ENCODE measurements at places on chromosomes 11 and 22. TPM values are rescaled to one million over a fixed set of nuclear protein-coding genes. Genes with fewer than 3 reads are reported as not detected.
A peak's percentile ranks its signal among the peaks of the same experiment; 100 is the strongest.

The PDE3B gene
- 6.4 TPM for polyA plus RNA-seq

The XKR3 gene
- polyA plus RNA-seq, result not detected

The PTPN5 gene
- polyA plus RNA-seq, result 1.1 TPM

The DPAGT1 gene
- polyA plus RNA-seq, result 77.3 TPM

The AAMDC gene
- polyA plus RNA-seq, result 157 TPM

The RIN1 gene
- polyA plus RNA-seq, result 4.8 TPM

The DBX1 gene
- polyA plus RNA-seq, result not detected

The SORL1 gene
- 6.4 TPM for polyA plus RNA-seq

The SLN gene
- 3.1 TPM for polyA plus RNA-seq

The GSTT2 gene
- 5.1 TPM for polyA plus RNA-seq

The HBG2 gene
- polyA plus RNA-seq, result 0.54 TPM

The RAG2 gene
- 0.84 TPM for polyA plus RNA-seq

The BAIAP2L2 gene
- polyA plus RNA-seq, result 1.2 TPM

The LYVE1 gene
- not detected for polyA plus RNA-seq

- peak; percentile 6 for DNase-seq
Measured at GRCh38 chr22:28369854-28370253, 309.8 kb downstream of the TTC28 start.

GRCh38 chr11:2534957-2535672 is 90.3 kb downstream of the KCNQ1 start:
- DNase-seq, result no peak

DNA sequence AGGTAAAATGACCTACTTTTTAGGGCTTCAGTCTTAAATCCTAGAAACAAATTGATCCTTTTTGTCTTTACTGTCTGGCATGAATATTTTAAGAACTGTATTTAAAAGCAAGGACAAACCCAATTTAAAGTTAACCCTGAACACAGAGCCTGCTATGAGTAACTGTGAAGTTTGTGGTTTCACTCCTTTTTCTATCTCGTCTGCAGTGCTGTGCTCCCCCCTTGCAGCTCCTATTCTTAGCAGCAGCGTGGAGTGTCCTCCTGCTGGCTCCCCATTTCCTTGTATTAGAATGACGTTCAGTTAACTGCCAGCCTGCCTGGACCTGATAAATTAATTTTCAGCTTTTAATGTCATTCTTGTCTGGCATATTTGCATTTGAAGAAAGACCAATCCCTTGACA is 40.0 kb upstream of the LRRC4C start:
- no peak for DNase-seq

GRCh38 chr11:31813391-31814175 is 2.5 kb upstream of the PAX6 start:
- DNase-seq, result no peak

DNA sequence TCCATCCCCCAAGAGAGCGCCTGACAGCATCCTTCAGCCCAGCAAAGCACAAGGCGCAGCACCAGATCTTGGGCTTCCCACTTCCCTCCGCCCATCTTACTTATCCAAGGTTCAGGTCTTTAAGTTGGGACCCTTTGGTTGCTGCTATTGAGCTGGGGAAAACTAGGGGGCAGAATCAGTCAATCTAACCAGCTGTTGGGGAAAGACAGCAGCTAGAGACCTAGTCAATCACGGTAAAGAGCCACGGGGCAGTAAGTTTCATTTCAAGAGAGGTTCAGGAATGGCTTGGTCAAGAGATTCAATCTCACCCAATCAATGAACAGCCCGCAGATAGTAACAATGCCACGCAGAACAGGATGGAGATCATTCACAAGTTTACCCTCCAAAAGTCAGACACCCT is 1.7 kb downstream of the ABTB2 start:
- DNase-seq, result no peak

GRCh38 chr11:91796999-91797398 is 427.6 kb upstream of the FAT3 start:
- no peak for DNase-seq

- DNase-seq, result no peak
Measured at GRCh38 chr11:115707180-115707905, 203.1 kb upstream of the CADM1 start.

DNA sequence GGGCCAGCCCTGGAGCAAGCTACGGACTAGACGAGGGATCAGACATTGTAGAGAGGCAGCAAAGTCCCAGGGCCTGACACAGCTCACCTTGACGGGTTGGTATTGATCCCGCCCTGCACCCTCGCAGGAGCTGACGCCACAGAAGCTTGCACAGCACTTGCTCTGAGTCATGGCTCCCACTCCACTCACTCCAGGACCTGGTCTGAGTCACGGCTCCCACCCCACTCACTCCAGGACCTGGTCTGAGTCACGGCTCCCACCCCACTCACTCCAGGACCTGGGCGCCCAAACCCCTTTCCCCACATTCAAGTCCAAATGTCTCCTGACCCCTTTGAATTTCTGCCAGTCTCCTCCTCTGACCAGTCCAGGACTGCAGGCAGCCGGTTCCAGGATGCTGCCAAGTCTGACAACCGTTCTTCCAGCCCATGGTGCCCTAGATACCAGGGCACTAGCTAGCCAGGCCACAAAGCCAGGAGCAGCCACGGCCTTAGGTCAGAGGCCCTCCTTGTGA is 6.0 kb upstream of the PNPLA5 start:
- peak; percentile 30 for DNase-seq

GRCh38 chr22:40335358-40335757 is 10.9 kb upstream of the ADSL start:
- DNase-seq, result no peak

DNA sequence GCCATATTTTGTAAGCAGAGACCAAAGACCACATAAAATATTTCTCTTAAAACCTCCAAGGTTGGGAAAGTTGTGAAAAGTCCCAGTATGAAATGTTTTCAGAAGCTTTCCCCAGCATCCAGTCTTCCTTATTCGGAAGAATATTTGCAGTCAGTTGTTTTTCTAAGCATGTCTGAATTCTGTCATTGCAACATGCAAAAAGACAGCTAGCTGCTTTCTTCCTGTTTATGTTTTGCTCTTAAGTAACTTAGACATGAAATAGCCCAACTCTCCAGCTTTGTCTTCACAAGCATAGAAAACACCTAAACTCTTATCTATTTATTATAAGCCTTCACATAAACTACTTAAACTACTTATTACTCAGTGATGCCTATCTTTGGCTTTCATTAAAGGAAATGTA is 57.9 kb upstream of the MMP13 start:
- DNase-seq, result no peak

DNA sequence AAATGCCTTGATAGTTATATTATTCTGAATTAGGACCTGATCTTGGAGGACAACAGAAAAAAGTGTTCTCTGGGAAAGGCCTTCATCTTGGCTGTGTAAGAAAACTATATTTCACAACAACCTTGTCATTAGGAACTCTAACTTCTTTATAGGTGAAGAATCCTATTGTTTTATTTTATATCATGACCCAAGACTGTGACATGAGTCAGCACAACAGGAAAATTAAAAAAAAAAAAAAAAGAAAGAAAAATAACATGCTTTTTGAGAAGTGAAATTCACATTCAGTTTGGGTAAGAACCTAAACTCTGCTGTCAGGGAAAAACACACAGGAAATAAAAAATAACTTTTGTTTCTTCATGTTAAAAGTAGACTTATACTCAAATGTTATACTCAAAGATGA is 11.7 kb upstream of the FOLR2 start:
- DNase-seq, result no peak

- peak; percentile 37 for DNase-seq
Measured at GRCh38 chr11:125807909-125808308, 20.0 kb downstream of the PATE3 start.

GRCh38 chr22:38305471-38306448 is 11.5 kb downstream of the CSNK1E start:
- DNase-seq, result no peak

DNA sequence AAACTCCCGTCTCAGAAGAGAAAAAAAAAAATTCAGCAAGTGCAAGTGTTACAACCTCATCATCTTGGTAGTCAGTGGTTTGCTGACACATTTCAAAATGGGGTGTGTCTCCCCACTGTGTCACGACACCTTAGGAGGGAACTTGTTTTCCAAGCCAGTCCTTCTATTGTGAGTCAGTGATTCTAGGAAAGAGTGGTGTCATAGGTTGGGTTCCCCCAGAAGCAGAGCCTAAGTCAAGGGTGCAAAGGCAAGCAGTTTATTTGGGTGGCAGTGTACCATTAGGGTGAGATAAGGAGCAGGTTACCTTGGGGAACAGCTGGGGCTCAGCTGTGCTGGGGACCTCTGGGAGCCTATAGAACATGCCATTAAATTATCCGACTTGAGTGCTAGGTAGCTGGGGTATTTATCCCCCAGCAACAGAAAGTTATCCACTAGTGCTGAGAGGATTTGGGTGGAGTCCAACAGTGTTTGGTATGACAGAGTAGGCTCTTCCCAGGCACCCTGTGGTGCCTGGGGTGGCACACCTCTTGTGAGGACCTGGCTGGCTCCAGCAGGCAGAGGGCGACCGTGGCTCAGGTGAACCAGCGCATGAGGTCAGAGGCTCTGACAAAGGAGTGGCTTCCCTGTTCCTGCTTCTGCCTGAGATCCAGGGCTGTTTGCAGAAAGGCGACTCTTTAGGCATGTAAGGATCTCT is 41.7 kb downstream of the KIAA1671 start:
- no peak for DNase-seq

DNA sequence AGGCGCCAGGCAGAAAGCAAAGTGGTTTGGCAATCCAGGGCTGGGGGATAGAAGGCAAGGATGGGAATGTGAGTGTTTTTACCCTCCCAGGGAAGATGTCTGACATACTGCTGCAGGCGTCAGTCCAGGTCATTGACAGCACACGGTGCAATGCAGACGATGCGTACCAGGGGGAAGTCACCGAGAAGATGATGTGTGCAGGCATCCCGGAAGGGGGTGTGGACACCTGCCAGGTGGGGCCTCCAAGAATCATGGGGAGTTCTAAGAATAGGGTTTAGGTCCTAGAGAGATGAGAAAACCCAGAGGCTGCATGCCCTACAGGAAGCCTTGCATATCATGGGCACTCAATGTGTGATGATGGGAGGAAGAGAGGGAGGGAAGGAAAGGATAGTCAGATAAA is 28.3 kb upstream of the SMIM35 start:
- DNase-seq, result no peak

GRCh38 chr11:113538451-113539412 is 63.5 kb upstream of the DRD2 start:
- no peak for DNase-seq

GRCh38 chr11:47940904-47941649 is 39.3 kb upstream of the PTPRJ start:
- no peak for DNase-seq

DNA sequence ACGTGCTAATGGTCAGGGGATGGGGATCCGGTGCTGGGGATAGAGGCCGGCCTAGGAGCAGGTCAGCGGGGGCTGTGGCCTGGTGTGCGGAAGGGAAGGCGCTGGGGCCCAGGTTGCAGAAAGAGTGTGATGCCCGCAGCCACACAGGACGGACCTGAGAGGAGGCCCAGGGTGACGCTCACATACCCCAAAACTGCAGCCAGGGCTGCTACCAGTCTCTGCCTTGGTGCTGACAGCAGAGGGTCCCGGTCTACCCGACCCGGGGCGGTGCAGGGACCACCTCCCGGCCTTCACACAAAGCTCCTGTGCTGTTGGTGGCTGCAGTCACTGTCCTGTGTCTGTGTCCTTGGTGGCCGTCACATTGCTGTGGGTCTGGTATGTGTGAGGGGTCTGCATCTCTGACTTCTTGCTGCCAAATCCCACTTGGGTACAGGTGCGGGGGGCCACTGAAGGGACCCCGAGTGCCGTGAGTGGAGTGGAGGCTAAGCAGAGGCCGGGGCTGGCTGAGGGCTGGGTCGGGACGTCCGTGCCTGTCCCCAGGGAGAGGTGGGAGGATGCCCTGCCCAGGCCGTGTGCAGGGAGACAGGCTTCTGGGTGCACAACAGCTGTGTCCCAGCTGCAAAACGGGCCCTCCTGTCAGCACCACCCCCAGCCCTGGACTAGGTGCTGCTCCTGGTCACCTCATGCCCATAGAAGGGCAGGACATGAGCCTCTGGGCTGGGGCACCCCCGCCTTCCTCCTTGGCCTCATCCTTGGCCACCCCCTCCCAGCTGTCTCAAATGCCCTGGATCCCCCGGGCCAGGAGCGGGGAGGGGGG is 1.5 kb downstream of the LSP1 start:
- no peak for DNase-seq

GRCh38 chr22:22508274-22509176 is at the start of gene ZNF280B:
ZNF280B (minus strand) TSS chr22:22508742; CDS start chr22:22489398, 19,344 bp downstream.
- peak; percentile 92 for DNase-seq

GRCh38 chr11:10908215-10908951 is 50.5 kb upstream of the ZBED5 start:
- DNase-seq, result no peak

DNA sequence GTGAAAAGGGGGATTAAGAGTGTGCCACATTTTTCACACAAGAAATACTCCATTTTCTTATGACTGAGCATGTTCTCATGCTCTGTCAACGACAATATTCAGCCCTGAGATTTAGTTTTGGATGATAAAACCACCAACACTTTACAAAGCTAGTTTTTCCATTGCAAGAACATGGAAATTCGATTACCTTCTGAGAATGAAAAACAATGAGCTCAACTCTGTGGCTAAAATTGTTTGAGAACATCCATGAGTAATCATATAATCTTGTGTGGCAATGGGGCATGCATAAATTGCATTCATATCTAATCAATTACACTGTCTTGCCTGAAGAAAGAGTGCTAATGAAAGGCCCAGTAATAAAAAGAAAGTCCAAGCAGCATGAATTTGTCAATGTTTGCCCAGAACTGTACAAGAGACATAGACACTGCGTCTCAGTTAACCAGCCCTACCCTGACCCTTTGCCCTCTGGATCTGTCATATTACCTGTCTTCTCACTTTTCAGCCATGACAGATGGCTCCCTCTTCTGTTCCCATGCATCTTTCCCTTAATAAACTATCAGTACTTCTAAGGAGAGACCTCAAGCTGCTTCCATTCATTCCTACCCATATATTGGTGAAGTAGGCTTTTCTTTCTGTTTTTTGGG is 253.4 kb downstream of the FAM76B start:
- no peak for DNase-seq

Data from cardiac muscle cell (in vitro differentiated cells and primary cell).